ENCODE measurements at places on chromosomes 16 and 17.

GRCh38 chr16:3582276-3583165 is 5.3 kb upstream of the NLRC3 start:
- no peak for DNase-seq

DNA sequence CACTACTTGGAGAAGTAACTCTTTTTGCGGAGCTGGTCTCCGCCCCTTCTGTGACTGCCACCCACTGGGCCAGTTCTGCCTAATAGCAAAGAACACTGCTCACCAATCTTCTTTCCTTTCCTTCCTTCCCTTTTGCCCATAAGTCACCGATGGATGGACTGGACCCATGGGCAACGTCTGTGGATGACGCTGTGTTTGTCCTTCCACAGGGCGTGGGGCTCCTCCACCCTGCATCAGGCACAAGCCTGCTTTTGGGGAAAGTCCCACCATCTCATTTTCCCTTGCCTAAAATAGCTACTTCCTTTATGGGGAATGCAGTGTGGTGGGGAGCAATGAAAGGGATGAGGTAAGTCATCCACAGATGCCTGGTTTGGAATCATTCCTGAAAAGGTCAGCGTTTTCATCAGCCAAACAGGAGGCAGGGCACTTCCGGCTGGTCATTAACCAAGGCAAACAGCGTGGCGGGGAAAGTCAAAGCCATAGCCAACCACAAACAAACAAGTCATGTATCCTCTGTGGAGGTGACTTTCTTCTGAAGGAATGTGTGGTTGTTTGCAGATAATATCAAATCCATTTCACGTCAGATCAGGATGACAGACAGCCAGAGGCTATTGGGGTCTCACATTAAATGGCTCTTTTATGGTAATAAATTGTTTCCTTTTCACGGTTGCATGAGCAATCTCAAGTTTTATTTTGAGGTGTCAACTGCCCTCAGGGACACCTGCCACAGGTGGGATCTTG is 30.7 kb upstream of the MED9 start:
- peak; percentile 74 for DNase-seq

DNA sequence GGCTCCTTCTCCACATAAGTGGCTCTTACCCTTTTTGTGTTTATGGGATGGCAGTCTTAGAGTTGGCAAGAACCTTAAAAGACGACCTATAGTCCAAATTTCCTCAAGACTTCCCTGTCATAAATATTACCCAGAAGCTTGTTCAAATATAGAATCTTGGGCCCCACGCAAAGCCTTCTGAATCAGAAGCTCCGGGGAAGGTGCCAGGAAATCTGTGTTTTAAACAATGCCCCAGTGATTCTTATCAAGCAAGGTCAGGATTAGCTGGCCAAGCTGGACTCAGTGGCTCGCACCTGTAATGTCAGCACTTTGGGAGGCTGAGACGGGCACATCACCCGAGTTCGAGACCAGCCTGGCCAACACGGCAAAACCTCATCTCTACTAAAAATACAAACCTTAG is 85.7 kb downstream of the TIMM22 start:
- peak; percentile 14 for DNase-seq

DNA sequence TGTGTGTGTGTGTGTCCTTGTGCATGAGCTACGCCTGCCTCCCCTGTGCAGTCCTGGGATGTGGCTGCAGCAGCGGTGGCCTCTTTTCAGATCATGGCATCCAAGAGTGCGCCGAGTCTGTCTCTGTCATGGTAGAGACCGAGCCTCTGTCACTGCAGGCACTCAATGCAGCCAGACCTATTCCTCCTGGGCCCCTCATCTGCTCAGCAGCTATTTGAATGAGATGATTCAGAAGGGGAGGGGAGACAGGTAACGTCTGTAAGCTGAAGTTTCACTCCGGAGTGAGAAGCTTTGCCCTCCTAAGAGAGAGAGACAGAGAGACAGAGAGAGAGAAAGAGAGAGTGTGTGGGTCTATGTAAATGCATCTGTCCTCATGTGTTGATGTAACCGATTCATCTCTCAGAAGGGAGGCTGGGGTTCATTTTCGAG is 22.5 kb downstream of the STAT5A start:
- no peak for DNase-seq

GRCh38 chr17:71189493-71189831 is 931.4 kb upstream of the SOX9 start:
- no peak for DNase-seq

- no peak for DNase-seq
These were observed 77.9 kb upstream of the SDK2 start for GRCh38 chr17:73722165-73722564.

DNA sequence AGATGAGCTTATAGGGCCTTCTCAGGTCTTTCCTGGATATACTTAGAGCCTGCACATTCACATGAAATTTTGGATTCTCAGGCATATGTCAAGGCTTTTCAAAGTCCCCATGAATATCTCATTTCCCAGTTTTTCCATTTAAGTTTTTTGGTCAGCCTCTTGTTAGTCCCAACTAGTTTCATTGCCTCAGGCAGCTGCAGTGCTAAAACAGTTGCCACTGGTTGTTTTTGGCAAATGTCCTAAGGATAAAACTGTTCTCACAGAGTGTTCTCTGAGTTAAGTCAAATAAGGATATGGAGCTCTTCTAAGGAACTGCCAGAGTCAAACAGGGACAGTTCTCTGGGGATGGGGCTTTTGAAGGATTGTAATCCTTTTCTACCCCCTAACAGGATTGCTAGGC is 39.9 kb upstream of the ABCC11 start:
- no peak for DNase-seq

DNA sequence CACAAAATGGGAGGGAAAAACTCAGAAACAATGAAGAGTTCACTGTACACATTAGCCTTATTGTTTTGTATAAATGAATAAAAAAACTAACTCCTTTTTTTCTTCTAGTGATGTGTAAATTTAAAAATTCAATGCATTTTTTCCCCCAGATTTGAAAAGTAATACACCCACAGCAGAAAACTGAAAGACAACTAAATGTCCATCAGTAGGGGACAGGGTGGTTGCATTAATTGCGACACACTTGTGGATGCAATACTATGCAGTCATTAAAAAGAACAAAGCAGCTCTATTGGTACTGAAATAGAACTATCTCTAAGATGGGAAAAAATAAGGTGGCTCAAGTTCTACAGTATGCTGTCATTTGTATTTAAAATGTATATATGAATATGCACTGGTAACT is 13.7 kb upstream of the WIPI1 start:
- no peak for DNase-seq

GRCh38 chr16:35735403-35736251 is 2276.2 kb downstream of the TP53TG3F start:
- no peak for DNase-seq

- DNase-seq, result no peak
These were observed 406.0 kb upstream of the MAF start for GRCh38 chr16:80006241-80007215.

GRCh38 chr17:41539071-41539492 is 11.0 kb upstream of the KRT19 start:
- DNase-seq, result no peak

DNA sequence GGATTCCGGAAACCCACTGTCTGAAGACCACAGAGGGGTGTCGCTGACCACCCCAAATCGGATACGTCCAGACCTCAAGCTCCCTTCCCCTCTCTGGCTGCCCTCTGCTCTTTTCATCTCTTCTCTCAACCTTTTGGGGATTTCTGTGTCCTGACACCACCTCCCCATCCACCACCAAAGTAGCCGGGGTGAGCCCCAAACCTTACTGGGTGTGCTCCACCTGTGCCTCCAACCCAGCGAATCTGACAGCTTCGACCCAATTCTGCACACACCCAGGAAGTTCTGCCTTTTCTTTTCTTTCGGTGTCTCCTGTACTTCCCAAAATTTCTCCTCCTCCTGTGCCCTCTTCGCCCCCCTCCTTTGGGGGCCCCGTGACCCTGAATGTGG is 534 bp downstream of the KCTD11 start:
- no peak for DNase-seq

- no peak for DNase-seq
These were observed 10.4 kb upstream of the NLRC3 start for GRCh38 chr16:3587547-3588110.

GRCh38 chr17:57745242-57745641 is at the start of gene CCDC182:
CCDC182 (minus strand) TSS chr17:57745299; CDS start chr17:57745272, 27 bp downstream.
- no peak for DNase-seq

DNA sequence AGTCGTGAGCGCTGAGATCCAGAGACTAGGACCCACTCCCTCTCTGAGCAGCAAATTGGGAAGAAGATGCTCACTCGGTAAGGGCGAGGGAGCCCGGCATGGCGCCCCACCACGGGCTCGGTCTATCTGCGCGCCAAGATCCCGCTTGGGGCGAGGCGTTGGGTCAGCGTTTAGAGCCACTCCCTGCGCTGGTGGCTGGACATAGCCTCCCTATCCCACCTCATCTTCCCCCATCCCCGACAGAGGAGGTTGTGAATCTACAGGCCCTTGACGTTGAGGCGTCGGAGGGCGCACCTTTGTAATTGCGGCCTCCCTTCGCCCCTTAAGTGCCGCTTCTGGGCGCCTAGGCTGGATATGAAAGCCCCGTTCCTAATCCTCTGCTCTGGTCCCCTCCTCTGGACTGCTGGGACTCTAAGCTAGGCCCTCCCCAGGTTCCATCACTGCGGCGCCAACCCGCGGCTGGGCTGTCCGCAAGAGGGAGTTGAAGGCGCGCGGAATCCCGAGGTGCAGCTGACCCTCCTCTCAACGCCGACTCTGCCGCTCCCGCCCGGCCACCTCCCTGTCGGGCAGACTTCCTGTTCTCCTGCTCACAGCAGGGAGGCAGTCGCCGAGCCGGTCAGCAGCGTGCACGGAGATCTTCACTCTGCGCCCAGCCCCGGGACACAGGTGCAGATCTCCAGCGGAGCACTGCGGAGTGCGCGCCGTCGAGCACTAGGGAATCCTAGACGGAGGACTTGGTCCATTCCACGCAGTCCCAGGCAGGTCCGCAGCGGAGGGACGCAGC is 16.1 kb upstream of the HOXB9 start:
- DNase-seq, result no peak

DNA sequence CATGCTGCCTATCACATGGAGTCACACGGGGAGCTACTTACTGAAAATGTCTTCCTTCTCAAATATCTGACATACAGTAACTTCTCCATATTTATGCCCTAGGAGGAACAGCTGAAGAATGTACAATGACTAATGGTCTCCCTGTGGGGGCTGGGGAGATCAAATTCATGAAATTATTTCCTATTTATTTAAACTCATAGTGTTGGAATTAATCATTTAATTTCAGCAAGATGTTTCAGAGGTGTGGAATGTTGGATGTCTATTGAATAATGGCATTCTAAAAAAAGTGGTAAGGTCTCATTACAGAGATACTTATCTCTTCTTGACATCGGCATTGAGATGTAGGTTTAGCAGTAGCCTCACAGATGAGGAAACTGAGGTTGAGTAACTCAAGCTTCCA is 214.3 kb upstream of the CDH11 start:
- peak; percentile 74 for DNase-seq

DNA sequence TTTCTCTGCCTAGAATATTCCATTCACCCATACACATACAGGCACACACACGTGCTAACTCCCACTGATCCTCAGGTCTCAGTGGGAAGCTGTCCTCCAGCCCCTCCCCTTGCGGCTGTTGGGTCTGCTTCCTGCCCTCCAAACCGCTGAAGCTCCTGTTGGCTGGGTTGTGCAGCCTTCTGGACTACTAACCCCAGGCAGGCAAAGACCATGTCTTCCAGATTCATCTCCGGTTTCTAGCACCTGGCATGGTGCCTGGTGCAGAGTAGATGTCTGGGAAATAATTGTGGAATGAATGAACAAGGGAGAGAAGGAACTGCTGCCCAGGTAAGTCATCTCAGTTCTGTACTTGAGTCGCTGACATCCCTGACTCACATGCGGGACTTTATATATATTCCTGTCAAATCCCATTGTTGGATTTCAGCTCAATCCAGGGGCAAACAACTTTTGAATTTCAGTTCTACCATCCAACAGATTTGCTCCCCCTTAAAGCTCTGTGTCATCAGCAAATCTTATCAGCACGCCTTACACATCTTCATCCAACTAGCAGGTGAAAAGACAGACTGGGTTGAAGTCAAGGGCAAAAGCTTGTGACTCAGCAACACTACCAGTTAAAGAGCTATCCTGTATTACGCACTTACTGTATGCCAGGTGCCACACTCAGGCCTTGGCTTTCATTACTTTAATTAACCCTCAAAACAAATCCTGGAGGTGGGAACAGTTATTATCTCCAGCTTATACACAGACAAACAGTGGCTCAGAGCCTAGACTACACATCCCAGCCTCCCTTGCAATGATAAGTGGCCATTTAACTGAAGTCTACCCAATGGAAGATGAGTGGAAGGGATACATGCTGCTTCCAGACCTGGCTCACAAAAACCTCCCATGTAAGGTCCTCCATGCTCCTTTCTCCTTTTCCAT is 51.1 kb downstream of the SRCIN1 start:
- no peak for DNase-seq

GRCh38 chr16:47721006-47721637 is 260.0 kb downstream of the PHKB start:
- DNase-seq, result no peak

GRCh38 chr16:55284718-55285099 is 39.3 kb upstream of the IRX6 start:
- DNase-seq, result no peak

- DNase-seq, result no peak
These were observed 3.8 kb upstream of the DEF8 start for GRCh38 chr16:89944773-89945172.

GRCh38 chr17:43442711-43443110 is 41.1 kb upstream of the DHX8 start:
- no peak for DNase-seq

Data from AG04449 (cell line).